ENCODE measurements at places on chromosomes 1 and 21.
A peak's percentile ranks its signal among the peaks of the same experiment; 100 is the strongest.

DNA sequence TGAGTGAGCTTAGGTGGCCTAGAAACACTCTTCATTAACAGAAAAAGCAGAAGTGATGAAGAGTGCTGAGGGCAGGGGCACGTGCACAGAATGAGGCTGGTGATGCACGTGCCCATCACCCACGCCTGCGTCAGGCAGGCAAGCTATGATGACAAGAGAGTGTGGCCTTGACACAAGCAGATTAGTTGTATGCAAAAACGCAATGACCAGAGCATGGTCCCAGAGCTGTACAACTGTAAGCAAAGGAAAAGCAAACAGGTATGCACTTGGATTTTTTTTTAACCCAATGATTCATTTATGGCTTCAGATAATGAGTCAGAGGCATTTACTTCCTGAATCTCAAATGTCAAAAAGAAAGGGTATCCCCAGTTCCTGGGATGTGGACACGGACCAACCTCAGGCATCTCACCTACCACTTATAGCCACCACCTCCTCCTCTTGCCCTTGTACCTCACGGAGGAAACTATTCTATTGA is 9.1 kb upstream of the TMEM61 start:
- no peak for DNase-seq

DNA sequence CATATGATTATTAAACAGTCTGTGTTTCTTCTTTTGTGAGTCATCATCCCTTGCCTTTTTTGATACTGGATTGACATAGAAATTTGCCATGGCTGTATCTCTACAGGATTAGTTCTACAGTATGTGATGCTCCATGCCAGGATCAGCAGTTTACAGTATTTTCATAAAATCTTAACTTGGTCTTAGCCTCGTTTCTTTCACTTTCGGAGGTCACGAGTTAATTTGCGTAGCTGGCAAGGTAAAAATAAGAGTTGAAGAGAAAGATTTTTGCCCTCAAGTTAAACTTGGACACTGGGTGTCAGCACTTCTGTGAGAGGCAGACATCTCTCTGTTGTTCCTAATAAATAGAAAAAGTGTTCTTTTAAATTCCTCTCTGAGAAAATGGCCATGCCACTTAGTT is 79.1 kb downstream of the CACNA1E start:
- no peak for DNase-seq

DNA sequence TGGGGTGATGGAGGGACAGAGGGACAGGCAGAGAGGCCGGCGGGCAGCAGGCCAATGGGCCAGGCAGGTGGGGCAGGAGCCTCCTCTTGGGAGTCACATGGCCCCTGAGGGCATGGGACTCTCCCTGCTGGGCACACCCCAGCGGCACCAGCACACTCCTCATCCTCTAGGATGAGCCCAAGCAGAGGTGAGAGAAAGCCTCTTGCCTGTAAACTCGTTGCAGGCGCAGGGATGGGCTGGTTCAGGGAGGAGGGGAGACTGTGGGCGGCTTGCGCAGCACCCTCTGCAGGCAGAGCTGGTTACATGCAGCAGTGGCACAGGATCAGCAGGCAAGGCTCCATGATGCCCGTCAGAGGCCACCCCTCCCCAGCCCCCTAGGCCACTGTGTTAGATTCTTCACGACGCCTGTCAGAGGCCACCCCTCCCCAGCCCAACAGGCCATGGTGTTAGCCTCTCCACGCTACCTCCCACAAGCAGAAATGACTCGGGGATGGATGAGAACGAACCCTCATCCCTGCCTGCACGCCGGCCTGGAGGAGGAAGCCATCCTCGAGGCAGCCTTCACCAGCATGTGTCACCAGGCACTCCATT is 209.7 kb upstream of the VAMP3 start:
- no peak for DNase-seq

DNA sequence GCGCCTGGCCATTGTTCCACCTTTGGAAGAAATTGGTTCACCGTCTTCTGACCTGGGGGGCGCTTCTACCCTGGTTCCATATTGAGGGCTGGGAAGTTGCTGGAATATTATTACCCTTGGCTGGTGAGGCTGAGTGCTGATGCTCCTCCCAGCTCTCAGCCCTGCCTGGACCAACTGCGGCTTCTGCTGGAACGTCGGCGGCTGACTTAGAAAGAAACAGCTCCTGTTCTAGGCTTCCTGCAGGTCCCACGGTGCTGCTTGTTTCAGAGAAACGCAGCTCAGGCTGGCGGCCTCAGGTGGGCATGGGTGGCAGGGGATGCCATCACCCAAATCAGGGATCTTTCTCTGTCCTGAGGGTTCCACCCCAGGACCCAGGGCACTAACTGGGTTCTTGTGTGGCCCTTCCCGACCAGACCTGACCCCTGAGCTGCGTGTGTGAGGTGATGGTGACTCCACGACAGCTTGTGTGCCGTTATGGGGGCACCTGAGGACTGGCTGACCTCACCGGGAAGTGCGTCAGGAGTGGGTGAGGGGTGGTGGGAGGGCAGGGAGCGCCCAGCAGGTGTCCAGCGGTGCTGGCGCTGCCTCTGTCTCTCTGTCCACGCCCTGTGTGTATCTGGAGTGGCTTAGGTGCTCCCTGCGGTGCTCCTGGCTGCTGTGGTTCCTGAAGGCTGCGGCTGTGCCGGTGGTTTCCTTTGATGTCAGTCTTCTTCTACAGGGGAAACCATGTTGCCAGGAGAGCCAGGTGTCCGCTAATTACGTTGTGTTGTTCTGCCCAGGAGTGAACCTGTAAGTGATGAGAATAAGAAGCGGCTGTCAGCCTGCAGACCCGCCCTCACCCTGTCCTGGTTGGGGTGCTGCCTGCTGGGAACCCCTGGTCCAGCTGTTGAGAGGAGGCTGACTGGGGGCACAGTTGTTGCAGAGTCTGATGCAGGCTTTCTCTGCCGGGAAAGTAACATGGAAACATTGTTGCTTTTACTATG is 8.9 kb downstream of the SKI start:
- peak; percentile 59 for DNase-seq

- no peak for DNase-seq
These were observed 6.9 kb downstream of the FMN2 start for GRCh38 chr1:240098534-240098933.

GRCh38 chr1:46623743-46624644 is 7.4 kb upstream of the MOB3C start:
- no peak for DNase-seq

GRCh38 chr1:165928075-165928731 is 100.8 kb downstream of the UCK2 start:
- peak; percentile 57 for DNase-seq

DNA sequence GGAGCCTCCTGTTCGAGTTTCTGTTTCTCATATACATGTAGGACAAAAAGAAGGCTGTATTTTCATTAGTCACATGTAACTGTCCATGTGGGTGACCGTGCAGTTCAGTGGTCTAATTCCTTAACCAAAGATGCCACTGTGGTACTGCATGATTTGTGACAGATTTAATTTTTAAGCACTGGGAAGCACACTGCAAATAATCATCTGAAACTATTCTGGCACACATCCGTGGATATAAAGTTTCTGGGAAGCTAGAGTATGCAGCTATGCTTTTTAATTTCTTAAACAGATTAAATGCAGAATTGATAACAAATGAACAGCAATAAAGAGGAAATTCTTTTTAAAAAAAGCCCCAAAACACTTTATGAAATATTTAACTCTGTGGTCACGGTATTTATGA is 254.8 kb downstream of the LMO4 start:
- DNase-seq: no peak

GRCh38 chr1:16326833-16327404 is 25.4 kb downstream of the FBXO42 start:
- DNase-seq: no peak

DNA sequence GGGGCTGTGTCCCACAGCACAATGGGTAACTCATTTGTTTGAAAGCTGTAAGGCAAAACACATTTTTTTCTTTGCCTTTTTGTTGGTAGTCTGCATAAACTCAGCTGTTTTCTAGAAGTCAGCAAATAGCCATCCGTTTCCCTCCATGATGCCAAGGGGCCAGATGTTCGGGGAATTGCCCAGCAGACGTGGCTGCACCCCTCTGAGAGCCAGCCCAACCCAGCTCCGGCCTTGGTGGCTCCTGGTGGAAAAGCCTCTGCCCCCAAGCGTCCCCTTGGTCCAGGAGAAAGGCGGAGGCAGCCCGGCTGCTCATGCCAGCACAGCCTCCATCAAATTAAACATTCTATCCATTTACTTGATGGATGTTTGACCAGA is 58.4 kb upstream of the ADARB1 start:
- DNase-seq: no peak

- no peak for DNase-seq
These were observed 133.2 kb downstream of the TGFB2 start for GRCh38 chr1:218478336-218478735.

DNA sequence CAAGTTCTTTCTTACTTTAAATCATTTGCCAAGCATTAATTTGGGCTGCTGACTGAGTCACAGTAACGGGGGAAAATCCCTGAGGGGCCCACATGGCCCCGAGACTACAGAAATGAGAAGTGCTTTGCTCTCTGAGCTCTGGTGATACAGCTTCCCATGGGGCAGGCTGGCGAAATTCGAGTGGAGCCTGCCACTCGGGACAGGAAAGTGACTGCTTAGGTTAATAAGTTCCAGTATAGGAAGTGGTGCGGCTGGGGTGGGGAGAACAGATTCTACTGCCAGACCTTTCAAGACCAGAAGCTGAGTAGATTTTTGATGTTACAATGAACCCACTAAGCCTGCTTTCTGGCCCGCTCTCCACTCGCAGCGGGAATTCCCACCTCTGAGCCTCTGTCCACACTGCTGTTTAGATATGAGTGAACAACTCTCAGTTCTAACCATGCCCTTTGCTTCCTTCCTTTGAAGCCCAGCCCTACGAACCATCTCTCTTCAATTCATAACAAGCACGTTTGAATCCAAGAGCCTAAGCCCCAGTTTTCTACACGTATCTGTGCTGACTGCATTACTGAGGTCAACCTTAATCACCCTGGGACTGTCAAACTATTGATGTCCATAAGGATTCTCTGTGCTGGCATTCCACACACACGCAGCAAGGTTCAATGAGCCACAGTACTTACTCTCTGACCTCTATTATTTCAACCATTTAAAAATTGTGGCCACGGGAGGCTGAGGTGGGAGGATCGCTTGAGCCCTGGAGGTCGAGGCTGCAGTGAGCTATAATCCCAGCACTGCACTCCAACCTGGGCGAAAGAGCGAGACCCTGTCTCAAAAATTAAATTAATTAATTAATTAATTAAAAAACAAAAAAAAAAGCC is 9.6 kb downstream of the ZBTB17 start:
- DNase-seq: peak; percentile 68

- no peak for DNase-seq
These were observed 313.8 kb downstream of the GRIK1 start for GRCh38 chr21:29625990-29626389.

DNA sequence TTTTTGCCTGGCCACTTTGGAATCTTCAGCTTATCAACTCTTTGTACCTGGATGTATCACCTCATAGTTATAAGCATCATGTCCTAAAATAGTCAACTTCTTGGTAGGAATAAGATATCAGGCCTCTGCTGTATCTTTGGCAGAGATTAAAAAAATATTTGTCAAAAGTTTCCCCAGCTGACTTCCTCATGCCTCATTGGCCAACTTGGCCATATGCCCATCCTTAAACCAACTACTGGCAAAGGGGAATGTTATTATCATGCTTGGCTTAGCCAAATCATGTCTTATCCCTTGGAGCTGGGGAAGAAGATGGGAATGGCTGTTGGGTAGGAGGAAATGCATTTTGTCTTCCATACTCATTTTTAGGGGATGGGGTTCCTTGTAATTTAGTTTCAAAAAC is 23.4 kb downstream of the NFASC start:
- DNase-seq: no peak

DNA sequence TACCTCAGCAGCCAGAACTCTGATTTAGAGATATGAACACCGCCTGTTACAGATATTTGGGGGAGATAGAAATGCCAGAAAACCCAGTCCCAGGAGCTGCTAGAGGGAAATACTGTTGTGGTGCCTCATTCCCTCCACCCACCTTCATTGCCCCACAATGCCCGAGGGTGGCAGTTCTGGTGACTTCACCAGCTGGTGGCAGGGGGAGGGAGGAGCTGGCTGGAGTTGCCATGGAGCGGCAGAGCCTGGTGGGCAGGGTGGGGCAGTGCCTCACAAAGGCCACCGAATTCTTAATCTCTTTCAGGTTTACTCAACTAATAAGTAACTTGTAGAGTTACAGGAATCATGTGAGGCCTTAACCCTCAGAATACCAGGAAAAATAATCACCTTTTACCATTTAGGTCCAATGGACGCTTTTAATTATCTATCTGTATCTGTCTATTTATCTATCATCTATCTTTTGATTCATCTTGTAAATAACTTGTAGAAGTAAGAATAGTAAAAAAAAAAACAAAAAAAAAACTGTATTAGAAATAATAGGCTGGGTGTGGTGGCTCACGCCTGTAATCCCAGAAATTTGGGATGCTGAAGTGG is 11.7 kb upstream of the S100A11 start:
- peak; percentile 87 for DNase-seq

GRCh38 chr1:32939655-32940371 is 24.8 kb downstream of the RNF19B start:
- peak; percentile 8 for DNase-seq

- DNase-seq: no peak
These were observed 108.0 kb upstream of the TRABD2B start for GRCh38 chr1:48105165-48105564.

- no peak for DNase-seq
These were observed 5.6 kb downstream of the NUCKS1 start for GRCh38 chr1:205744403-205744802.

- DNase-seq: no peak
These were observed 29.1 kb downstream of the KNCN start for GRCh38 chr1:46522184-46522968.

- peak; percentile 73 for DNase-seq
These were observed 17.5 kb upstream of the RAB4A start for GRCh38 chr1:229253151-229253974.

DNA sequence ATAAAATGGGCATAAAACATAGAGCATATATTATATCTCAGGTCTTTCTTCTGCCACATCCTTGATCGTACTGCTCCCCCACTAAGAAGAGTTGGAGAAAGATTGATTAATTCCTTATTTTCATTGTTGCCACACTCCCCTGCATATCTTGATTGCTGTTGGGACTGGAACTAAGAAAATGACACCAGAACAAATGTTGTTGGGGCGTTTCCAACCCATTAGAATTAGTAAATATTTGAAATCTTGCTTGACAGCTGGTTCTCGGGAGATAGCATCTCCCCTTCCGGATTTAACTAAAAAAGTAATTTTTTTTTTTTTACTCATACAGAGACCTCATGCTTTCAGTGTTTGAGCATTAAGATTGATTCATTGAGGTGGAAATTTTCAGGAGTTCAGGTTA is 493.0 kb upstream of the PLXNA2 start:
- no peak for DNase-seq

- no peak for DNase-seq
These were observed 137.8 kb downstream of the GALNT2 start for GRCh38 chr1:230204842-230205241.

DNA sequence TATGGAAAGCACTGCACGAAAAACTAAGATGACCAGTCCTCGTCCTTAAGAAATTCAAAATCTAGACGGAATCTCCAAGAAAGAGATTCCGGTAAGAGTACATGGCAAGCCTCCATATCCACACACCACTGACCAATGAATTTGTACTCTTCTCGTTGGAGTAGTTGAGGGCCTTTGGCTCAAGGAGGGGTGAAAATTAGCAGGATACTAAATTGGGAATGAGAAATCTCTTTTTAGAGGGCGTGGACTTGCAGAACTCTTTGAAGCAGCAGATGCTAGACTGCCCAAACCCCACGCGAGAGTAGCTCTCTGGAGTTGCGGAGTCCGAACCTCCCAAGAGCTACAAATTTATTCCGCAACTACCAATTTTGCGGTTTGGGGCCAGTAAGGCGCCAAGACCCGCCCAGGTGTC is 872 bp upstream of the PPP2R5A start:
- no peak for DNase-seq

- peak; percentile 86 for DNase-seq
These were observed 7.1 kb upstream of the GPR61 start for GRCh38 chr1:109532365-109533136.

GRCh38 chr21:37670883-37671282 is 245.4 kb downstream of the KCNJ6 start:
- DNase-seq: no peak

Measured in CD4-positive, alpha-beta T cell treated with Interleukin-4 for 4 hours (primary cell).